ENCODE measurements at places on chromosomes 5 and 9.

- DNase-seq = no peak
Measured at GRCh38 chr9:91978740-91979414, 28.8 kb upstream of the ROR2 start.

- DNase-seq = no peak
Measured at GRCh38 chr5:170393235-170393634, 4.1 kb upstream of the KCNMB1 start.

DNA sequence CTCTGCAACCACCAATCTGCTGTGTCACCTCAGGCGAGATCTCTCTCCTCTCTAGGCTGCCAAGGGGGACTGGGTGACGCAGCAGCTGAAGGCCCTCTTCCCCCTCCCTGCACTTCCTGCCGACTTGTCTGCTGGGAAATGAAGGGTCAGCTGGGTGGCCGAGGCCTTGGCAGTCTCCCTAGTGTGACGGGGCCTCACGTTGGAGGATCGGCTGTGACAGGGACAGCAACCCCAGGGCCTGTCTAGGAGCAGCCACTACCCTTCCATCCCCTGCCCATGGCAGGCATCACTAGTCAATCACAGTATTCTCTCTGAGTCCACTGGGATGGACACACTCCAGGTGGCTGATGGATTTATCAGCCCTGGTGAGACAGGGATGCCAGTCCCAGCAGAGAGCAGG lies 107.3 kb upstream of the SARDH start:
- DNase-seq = peak; percentile 79

DNA sequence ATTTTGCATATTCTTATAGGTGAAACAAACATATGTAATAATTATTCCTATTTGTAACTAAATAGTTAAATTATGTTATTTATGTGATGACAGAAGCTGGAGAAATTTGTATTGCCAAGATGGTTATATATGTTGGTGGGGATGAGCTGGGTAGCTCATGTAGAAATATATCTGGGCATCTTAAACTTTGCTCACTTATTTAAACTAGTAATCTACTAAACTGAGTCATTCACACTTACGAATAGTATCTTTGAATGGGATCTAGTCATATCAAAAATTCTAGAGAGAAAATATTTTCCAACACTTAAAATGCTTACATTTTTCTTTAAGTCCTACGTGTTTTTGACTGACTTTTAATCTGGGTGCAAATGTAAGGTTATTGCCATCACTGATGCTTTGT lies 44.6 kb upstream of the EIF4EBP3 start:
- DNase-seq = no peak

DNA sequence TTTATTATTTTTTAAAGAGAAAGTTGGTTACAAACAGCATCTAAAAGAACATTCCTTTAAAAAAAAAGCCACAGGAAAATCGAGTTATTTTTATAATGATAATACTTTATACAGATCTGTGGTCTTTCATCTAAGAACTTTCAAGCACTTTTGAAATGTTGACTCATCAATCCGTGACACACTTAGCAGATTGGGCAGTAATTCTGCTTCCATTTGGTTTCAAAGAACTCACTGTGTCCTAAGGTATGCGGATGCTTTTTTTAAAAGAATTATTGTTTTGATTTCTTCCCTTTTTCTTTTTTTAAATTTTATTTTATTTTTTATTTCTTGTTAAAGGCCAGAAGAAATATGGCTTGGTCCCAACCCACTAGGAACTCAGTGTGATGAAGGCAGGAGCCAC lies 147.8 kb downstream of the AOPEP start:
- DNase-seq = no peak

DNA sequence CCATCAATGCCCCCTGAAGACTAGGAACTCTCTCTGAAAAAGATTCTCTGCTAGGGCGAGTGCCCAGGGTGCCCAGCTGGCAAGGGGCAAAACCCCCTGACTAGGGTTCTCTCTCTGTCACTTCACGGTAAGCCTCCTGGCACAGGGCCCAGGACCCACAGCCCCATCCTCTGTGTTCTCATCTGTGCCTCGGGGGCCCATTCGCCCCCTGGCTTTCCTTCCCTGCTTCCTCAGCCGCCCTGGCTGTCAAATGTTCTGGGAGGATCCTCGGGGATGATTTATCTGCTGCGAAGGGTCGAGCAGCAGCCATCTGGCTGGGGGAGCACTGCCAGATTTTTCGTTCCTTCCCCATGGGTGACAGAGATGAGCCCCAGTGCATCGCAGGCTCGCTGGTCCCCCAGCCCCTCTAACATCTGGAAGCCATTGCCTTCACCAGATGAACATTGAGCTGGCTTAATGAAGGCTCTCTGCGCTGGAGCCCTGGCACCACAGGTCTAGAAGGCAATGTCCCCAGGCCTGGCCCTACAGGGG lies 24.2 kb downstream of the HMCN2 start:
- no peak for DNase-seq

GRCh38 chr5:177113566-177114424 lies 19.8 kb upstream of the NSD1 start:
- DNase-seq = peak; percentile 75

GRCh38 chr5:149799965-149800516 lies 69.9 kb downstream of the PPARGC1B start:
- DNase-seq = no peak

GRCh38 chr5:38543074-38543473 lies 13.4 kb downstream of the LIFR start:
- no peak for DNase-seq

GRCh38 chr5:102901424-102902134 lies 146.5 kb downstream of the PAM start:
- no peak for DNase-seq

- DNase-seq = no peak
Measured at GRCh38 chr5:52580921-52581320, 206.8 kb upstream of the ITGA1 start.

DNA sequence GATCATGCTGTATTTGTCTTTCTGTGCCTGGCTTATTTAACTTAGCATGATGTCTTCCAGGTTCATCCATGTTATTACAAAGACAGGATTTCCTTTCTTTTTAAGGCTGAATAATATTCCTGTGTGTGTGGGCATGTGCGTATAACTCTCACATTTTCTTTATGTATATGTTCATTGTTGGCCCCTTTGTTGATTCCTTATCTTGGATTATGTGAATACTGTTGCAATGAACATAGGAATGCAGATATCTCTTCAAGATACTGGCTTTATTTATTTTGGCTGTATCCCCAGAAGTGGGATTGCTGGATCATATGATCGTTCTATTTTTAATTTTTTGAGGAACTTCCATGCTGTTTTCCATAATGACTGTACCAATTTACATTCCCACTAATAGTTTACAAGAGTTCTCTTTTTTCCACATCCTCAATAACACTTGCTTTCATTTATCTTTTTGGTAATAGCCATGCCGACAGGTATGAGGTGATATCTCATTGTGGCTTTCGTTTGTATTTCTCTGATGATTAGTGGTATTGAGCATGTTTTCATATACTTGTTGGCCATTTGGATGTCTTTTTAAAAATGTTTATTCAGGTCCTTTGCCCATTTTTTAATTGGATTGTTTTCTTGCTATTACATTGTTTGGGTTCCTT lies 38.0 kb downstream of the CREBRF start:
- DNase-seq = no peak

DNA sequence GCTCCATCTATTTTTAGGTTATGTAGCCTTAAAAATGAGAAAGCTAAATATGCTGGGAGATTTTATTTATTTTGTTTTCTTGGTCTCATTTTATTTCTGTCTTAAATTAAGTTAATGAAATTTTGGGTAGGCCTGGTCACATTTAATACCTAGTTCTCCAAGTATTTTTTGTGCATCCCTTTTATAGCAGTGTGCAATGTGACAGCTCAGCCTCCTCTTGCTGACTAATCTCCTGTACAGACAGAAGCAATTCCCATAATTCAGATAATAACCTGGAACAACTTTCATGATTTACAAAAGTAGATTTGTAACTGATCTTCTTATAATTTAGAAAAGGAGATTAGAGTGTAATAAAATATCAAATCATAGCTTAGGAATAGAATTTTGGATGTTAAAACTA lies 403.9 kb downstream of the ADGRV1 start:
- DNase-seq = no peak

GRCh38 chr5:81748556-81748955 lies 2.3 kb downstream of the SSBP2 start:
- DNase-seq = no peak

DNA sequence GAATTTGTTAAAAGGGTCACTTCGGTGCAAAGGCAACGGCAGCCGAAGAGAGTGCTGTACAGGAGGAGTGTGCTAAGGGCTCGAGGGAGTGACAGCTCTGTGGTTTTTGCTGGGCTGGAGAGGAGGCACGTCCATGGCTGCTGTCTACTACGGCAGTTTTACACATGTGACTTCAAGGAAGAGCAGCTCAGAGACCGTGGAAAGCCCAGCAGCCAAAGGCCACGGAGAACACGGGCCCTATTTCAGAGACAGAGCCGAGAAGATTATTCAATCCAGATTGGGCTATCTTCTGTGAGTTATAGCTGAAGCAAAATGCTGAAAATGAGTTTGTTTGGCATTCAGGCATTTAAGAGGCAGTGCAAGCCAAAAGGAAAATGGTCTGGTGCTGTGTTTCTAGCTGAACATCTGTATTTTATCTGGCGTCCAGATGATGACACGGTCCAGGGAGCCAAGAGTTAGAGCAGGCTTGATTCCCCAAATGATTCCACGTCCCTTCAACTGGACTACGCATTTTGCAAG lies 96.4 kb downstream of the RFK start:
- DNase-seq = peak; percentile 34

- no peak for DNase-seq
Measured at GRCh38 chr5:102537011-102537410, 38.2 kb upstream of the SLCO6A1 start.

DNA sequence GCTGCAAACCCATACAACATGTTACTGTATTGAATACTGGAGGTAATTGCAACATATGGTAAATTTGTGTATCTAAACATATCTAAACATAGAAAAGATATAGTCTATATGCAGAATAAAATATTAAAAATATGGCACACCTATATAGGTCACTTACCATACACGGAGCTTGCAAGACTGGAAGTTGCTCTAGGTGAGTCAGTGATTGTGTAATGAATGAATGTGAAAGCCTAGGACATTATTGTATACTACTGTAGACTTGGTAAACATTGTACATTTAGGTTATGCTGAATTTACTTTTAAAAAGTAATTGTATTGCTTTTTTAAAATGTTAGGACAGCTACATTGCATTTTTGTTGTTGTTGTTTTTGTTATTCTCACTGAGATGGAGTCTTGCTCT lies 968.8 kb downstream of the TLE1 start:
- DNase-seq = no peak

- DNase-seq = no peak
Measured at GRCh38 chr5:33558489-33558888, 117.7 kb downstream of the TARS1 start.

- peak; percentile 31 for DNase-seq
Measured at GRCh38 chr9:74497748-74498620, 849 bp downstream of the RORB start.

DNA sequence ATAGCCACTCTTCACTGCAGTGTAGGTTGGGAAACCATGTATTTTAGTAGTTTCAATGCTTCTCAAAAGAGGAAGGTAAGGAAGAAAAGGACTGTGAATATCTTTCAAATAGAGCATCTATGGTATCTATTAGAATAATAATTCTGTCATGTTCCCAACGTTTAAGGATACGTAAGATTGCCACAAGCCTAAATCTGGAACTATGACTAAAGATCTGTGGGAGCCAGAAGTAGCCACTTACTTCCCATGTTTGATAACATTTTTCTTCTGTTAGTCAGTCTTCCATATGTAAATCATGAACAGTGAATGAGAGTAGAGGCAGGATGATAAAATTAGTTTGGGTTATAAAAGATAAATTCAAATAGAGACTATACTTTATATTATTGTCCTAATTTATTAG lies 16.3 kb upstream of the MROH2B start:
- DNase-seq = no peak

DNA sequence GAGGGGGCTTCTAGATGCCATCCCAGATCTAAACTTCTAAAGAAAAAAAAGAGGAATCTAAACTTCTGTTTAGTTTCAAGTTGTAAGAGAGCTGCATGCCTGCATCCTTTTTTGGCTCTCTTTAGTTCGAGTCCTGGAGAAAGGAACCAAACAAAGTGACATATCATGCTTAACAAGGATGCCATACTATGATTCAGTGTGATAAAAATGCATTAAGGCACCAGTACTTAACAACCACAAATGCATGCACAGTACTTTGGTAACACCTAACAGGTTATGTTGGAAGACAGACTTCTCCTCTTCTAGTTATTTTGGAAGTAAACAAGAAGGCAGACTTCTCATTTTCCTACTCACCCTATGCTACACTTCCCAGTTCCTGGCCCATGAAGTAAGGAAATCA lies 27.3 kb downstream of the NME5 start:
- DNase-seq = no peak

- peak; percentile 73 for DNase-seq
Measured at GRCh38 chr5:140372971-140373487, 13.0 kb downstream of the SLC4A9 start.

GRCh38 chr5:33364406-33364805 lies 76.4 kb upstream of the TARS1 start:
- DNase-seq = no peak

DNA sequence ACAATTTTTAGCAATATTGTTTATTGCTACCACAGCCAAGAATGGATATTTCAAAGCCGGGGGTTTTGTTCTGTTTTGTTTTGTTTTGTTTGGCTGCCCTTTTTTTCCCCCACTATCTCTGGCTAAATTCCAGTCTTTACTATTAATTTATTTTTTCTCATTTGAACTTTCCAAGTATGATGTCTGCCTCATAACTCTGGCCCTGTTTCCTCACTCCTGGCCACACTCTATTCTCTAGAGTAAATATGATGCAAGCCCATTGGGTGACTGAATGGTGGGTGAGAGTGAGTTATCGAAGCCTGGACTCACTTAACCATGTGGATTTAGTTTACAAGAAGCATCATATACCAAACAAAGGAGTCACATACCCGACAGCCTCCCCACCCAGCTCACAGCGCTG lies 41.9 kb downstream of the WDR36 start:
- no peak for DNase-seq

DNA sequence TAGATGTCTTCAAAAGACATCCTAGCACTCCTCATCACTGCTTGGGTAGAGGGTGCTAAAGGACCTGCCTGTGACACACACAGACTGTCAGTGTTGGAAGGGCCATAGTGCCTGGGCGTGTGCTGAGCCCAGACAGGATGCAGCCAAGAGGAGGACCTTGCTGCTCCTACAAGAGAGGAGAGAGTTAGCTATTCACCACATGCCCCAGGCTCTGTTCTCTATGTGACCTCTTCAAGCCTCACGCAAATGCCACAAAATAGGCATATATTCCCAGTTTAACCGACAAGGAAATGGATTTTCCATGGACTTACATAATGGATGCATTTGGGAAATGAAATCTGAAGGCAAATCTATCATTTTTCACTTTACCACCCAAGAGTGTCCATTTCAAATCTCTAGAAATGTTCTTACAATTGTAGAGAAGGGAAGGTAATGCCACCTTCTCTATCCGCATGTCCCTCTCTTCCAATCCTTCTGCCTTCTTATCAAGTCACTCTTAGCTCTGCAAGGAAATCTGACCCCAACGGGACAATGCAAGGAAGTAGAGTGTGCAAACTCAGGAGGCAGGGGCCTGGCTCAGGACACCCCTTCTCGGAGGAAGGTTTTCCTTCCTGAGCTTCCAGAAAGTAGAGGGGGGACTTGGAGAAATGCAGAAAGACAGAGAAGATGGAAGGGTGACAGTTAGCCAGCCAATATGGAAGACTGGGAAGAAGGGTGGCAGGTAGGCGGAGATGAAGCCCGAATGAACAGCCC lies 49.5 kb downstream of the TRIM32 start:
- no peak for DNase-seq

All from left ventricle myocardium inferior (tissue), 1 donor.